ENCODE measurements at places on chromosomes 3 and 15. TPM values are rescaled to one million over a fixed set of nuclear protein-coding genes. Genes with fewer than 3 reads are reported as not detected.

SENP8 gene
- polyA plus RNA-seq: 1.3 TPM

CHL1 gene
- 2.3 TPM for polyA plus RNA-seq

MAP2K1 gene
- 68.1 TPM for polyA plus RNA-seq

GPR171 gene
- 1.5 TPM for polyA plus RNA-seq

PPP1R14D gene
- 0.21 TPM for polyA plus RNA-seq

Measured in esophagus (tissue), 2 donors.